BE2C (cell line): ENCODE measurements at places on chromosomes 13 and 19.

DNA sequence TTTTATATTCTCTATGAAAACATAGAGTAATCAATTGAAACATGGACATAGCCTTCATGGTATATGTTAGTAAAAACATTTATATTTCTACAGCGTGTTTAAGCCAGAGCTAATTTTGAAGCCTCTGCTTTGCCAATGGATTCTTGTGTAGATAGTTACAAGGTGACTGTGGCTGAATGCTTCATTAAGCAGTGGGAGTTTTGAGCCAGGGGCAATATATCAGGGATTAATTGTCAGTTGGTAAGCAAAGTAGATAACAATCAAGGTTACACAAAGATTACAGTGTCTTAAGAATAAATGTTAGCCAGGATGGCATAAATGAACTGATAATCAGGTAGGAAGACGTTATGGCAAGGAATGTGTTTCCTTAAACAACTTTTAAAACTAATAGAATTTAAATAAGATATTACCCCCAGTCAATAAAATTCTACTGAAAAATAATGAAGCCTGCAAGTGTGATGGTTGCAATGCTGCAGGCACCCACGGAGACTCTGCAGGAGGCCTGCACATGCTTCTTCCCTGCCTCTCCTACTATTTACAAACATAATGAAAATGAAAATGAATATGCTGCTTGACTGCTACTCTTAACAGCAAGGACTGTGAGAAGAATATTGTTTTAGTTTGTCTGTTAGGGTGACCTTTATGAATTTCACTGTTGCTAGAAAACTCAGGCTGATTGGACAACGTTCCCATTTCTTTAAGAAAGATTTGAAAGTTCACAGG, 588.5 kb downstream of the GPC5 start:
- DNase-seq, result no peak

DNA sequence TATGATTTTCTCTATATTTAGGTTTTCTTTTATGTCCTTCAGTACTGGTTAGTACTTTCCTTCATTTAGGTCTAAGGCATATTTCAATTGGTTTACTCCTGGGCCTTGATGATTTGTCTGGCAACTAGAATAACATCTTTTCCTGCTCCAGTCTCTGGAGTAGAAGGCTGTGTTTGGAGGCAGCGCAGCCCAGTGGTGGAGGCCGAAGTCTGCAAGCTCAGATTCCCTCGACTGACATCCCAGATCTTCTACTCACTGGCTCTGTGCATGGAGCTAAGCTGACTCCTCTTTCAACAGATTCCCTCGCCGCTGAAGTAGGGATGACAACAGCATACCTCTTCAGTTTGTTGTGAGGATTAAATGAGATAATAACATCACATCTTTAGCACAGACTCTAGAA, 141.0 kb downstream of the RAP2A start:
- peak; percentile 36 for DNase-seq

- no peak for DNase-seq
These were observed 3.7 kb downstream of the KLF5 start for GRCh38 chr13:73062468-73062867.

DNA sequence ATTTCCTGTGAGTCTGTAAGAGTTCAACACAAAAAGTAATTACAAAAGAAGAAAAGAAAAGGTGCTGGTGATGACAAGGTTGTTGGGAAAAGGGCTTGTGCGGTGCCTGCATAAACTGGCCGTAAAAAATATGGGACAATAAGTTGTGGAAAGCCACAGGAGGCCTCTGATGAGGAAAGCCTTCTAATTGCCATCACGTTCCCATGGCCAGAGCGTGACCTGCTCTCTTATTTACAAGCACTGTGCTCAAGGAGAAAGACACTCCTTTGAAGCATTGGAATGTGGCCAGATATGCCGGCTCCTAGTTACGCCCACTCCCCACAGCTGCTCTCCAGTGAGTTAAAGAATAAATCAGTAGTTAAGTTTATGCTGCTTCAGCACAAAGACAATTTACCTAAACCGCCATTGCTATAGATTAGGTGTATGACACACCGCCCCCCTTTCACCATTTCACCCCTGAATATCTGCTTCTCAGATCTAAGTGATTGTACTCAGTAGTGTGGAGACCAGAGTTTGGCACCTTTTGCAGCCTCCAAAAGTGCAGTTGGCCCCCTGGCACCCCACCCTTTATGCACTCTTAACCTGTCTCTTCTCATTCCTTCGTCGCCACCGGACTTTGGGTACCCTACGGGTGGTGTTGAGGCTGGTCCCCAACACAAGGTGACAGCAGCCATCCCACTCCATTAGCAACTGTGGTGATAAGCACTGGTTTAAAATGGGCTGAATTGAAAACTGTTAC, 8.1 kb upstream of the PGLYRP1 start:
- no peak for DNase-seq

GRCh38 chr13:37397535-37397934, 201.0 kb downstream of the POSTN start:
- no peak for DNase-seq

GRCh38 chr19:485077-485476, 11.2 kb upstream of the MADCAM1 start:
- no peak for DNase-seq

DNA sequence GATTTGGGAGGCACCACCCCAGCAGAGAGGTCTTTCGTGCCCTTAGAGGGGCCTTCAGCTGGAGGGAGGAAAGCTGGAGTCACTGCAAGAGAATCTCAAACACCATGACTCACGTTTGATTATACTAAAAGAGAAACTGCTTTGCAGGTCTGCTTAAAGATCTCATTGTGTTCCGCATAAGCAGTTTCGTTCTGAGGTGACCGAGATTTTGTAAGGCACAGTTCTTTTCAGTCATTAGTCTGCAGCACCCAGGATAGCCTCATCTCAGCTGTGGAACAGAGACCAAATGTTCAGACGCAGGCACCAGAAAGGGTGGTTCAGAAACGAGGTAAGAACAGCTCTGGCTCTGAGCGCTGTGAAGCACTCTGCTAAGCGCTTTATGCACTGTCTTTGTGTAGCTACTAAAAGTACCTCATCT, 71.2 kb upstream of the GTF3A start:
- DNase-seq, result no peak

GRCh38 chr19:5334824-5335500, 5.7 kb downstream of the PTPRS start:
- DNase-seq, result no peak

- no peak for DNase-seq
These were observed 11.6 kb upstream of the ZNF544 start for GRCh38 chr19:58217069-58217481.

DNA sequence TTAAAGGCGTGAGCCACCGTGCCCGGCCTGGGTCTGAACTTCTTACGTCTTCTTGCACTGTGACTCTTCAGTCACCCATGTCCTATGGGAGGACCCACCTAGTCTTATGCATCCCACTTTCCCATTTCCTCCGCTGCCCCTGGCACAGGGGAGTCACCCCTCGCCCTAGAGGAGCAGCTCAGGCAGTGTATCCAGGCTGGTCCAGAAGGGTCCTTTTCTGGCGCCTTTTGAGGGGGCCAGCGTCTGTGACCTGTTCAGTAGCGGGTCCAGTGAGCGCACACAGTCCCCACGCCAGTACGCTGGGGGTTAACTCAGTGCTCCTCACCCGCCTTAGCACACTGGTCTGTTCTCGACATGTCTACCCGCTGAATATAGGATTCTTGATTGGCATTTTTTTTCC, 107.1 kb downstream of the TM9SF2 start:
- no peak for DNase-seq

DNA sequence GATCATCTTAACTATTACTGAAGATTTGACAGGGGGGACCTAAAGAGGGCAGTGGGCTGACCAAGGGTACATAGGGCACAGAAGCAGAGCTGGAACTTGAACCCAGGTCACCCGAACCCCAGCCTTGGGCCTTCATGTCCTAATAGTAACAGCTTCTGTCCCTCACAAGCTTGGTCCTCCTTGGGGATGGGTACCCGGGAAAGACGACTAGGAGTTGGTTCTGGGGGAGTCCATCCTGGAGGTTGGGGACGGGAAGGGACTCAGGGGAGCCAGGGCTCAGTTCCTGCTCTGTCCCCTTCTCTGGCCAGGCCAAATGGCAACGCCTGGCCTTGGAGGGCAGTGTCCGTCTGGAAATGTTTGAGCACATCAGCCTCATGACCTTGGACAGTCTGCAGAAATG, 39.6 kb upstream of the CYP4F8 start:
- no peak for DNase-seq

- no peak for DNase-seq
These were observed 149.9 kb upstream of the HTR2A start for GRCh38 chr13:47046706-47047105.

DNA sequence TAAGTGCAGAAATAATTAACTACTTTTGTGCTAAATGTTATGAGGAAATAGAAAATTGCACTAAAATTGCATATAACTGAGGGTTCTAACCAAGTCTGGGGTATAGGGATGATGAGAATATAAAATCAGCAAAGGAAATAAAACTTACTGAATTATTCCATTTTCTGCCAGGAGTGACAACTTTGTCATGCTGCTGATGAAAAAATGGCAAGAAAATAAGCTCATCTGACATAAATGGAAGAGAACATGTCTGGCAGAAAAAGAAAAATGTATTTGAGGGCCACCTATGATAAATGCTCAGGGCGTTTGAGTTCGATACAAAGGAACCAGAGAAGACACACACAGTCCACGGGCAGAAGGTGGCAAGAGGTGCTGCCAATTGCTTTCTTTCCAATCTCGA, 78.2 kb downstream of the LHFPL6 start:
- DNase-seq, result no peak

DNA sequence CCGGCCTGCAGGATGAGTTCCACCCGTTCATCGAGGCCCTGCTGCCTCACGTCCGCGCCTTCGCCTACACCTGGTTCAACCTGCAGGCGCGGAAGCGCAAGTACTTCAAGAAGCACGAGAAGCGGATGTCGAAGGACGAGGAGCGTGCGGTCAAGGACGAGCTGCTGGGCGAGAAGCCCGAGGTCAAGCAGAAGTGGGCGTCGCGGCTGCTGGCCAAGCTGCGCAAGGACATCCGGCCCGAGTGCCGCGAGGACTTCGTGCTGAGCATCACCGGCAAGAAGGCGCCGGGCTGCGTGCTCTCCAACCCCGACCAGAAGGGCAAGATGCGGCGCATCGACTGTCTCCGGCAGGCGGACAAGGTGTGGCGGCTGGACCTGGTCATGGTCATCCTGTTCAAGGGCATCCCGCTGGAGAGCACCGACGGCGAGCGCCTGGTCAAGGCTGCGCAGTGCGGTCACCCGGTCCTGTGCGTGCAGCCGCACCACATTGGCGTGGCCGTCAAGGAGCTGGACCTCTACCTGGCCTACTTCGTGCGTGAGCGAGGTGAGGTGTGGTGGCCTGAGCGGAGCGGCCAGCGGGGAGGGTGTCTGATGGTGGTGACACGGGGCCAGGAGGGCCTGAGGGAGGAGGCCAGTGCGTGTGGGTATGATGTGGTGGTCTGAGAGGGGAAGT, 15.5 kb downstream of the NFIC start:
- DNase-seq, result no peak

DNA sequence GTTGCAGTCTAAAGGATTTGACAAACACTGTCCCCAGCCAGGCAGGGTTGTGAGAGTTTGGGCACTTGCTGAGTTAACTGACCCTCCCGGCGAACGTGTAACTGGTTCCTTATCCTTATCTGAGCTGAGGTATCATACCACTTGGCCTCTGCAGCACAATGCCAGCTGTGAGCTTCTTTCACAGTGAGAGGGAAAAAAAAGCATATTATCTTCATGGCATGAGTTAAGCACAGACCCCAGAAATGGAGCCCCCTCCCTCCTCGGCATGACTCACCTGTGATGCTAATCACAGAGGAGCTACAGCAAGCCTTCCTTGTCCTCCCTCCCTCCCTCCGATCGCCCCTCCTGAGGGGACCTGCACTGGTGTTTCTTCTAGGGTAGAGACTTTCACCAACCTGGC, 60.5 kb downstream of the EFNB2 start:
- DNase-seq, result no peak

DNA sequence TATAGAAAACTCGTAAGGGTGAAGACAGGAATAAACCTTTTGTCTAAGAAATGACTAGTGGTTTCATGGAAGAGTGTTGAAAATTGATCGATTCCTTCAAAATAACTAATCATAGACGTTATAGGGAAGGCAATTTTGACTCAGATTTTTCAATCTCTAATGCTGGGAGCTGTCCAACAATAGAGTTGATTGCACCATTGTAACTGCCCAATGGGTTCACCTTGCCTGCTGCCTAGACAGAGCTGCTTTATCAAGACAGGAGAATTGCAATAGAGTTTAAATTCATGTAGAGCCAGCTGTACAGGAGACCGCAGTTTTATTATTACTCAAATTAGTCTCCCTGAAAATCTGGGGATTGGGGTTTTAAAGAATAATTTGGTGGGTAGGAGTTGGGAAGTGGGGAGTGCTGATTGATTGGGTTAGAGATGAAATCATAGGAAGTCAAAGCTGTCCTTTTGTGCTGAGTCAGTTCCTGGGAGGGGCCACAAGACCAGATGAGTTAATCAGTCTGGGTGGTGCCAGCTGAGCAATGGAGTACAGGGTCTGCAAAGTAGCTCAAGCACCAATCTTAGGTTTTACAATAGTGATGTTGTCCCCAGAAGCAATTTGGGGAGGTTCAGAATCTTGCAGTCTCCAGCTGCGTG, 16.8 kb upstream of the ADGRE2 start:
- DNase-seq, result no peak

DNA sequence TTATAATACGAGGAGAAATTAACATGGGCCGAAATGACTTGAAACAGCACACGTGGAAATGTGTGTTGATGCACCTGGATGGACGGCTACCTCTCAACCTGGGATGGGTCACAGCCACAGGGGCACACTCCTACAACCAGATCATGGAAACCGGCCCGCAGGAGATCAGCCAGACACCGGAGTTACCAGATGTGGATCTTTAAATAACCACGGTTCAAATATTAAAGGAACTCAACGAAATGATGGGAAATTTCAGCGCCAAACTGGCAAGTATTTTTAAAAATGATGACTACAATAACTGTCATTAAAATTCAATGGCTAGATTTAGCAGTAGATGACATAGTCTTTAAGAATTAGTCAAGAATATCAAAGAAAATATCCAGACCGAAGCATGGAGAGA, 166.9 kb upstream of the GPR12 start:
- DNase-seq, result no peak

DNA sequence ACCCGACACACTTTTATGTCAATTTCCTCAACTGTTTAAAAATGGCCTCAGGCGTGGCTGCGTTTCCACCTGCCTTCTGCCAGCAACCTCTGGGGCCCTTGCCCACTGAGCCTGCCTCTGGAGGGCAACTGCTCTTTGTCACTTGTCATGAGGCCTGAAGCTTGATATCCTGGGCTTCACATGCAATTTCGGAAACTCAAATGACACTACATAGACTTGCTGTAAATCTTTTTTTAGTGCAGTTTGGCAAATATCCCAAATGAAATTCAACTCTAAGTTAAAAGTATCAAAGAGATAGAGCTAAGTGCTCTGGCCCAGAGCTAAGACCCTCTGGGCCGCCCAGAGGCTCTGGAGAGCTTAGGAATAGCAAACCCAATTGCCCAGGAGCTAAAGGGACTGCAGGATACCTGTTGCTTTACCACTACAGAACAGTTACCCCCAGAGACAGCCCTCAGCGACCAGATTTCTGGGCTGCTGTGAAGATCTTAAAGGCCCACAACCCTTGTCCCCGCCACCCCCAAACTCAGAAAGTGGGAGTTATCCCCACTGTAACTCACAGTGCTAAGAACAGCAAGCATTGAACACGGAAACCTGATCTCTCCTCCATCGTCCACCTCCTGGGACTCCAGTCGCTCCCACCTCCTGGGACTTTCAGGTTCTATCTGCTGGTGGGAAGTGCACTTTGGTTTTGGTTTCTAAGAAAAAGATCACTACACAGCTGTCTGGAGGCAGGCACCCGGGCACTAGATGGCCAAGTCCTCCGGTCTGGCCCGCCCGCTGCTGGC, 19.4 kb downstream of the GJA3 start:
- peak; percentile 73 for DNase-seq
